NCI-H2081 treated with DMSO at 0.1 percent for 48 hours (cell line): ENCODE measurements at places on chromosomes 1 and 21.

DNA sequence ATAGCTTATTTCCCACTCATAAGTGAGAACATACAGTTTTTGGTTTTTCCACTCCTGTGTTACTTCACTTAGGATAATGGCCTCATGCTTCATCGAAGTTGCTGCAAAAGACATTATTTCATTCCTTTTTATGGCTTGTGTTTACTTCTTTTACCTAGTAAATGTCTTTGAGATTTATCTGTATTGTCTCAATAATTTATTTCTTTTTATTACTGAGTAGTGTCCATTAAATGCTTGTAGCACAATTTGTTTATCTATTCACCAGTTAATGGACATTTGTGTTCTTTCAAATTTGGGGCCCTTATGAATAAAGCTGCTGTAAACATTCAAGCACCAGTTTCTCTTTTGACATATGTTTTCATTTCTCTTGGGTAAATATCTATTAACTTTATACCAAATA is 86.0 kb downstream of the UCHL5 start:
- no peak for DNase-seq

DNA sequence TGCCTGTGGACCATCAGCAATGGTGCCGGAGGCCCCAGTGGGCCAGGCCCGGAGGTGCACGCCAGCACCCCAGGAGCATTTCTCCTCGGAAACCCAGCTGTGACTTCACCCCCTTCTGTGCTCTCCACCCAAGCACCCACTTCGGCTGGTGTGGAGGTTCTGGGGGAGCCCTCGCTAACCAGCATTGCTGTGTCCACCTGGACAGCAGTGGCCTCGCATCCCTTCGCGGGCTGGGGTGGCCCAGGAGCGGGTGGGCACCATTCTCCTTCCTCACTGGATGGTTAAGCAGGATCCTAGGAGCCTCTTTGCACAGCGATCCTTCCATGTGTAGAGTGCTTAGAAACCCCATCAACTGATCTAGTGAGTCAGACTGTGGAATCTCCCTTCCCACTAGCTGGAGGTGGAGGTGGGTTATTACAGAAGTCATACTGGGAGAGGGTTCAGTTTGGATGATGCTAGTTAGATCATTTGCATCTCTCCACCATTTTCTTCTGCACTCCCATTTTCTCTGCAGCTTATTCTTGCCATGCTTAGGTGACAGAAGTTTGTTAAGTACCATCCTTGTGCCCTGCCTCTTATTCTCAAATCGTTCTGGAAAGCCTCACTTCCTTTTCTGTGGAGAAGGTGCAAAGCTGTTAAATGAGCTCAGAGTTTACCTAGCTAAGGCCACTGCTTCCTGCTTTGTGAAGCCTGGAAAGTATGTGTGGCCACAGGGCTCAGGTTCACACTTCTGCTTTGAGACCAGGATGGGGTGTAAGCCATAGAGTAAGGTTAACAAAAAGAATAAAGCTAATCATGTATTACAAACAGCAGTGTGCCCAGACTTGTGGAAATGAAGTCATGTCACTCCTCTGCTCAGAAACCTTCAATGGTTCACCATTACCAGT is 32.3 kb downstream of the TBX19 start:
- no peak for DNase-seq

GRCh38 chr1:58927041-58927721 is 143.3 kb upstream of the JUN start:
- DNase-seq = no peak

GRCh38 chr1:43367026-43367903 is 546 bp downstream of the ELOVL1 start:
- DNase-seq = no peak

- DNase-seq = no peak
These were observed 756 bp downstream of the ANKRD13C start for GRCh38 chr1:70353601-70354331.

- DNase-seq = no peak
These were observed 51.8 kb downstream of the ANGPTL1 start for GRCh38 chr1:178819123-178819522.

- no peak for DNase-seq
These were observed 1.7 kb upstream of the TNFRSF9 start for GRCh38 chr1:7942214-7942921.

DNA sequence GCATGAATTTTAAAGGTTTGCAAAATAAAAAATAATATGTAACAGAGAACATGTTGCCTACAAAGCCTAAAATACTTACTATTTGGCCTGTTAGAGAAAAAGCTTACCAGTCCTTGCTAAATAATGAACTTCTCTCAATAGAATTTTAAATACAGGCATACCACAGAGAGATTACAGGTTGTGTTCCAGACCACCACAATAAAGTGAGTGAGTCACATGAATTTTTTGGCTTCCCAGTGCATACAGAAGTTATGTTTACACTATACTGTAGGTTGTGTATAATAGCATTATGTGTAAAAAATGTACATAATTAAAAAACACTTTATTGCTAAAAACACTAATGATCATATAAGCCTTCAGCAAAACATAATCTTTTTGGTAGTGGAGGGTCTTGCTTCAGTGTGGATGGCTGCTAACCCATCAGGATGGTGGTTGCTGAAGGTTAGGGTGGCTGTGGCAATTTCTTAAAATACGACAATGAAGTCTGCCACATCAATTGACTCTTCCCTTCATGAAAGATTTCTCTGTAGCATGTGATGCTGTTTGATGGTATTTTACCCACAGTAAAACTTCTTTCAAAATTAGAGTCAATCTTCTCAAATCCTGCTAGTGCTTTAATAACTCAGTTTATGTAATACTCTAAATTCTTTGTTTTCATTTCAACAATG is 48.6 kb downstream of the SCYL3 start:
- no peak for DNase-seq

- no peak for DNase-seq
These were observed 1.2 kb downstream of the S100A3 start for GRCh38 chr1:153547560-153548551.

DNA sequence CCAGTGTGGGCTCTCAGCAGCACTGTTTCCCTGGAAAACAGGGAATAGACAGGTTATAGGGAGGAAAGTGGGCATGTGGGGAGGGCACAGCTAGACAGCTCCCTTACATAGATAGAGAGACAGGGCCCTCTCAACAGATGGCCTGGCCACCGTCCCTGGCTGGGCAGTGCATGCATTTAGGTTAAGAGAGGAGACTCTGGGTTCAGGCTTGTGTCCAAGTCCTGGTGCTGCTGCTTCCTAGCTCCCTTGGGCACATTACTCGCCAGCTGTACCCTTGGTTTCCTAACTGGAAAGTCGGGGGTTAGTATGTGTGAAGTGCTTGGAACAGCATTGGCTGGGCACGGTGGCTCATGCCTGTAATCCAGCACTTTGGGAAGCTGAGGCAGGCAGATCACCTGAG is 9.1 kb downstream of the PLOD1 start:
- DNase-seq = no peak

DNA sequence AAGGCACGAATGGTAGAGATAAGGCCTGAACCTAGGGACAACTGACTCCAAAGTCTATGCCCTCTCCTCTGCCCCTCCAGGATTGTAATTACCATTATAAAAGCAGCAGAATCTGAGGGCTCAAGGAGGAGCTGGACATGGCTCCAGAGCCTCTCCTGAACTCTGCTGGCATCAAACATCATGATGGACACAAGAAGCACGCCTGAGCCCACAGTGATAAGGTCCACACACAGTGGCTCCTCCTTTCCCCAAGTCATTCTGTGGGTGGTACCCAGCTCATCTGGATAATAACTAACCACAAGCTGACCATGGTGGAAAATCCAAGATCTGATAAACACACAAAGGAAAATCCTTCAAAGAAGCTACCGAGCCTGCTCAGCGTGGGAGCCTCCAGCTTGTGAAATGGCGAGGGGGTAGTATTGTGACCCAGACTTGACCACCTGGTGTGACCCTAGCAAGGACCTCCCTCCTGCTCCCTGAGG is 85.2 kb downstream of the HIVEP3 start:
- DNase-seq = no peak

DNA sequence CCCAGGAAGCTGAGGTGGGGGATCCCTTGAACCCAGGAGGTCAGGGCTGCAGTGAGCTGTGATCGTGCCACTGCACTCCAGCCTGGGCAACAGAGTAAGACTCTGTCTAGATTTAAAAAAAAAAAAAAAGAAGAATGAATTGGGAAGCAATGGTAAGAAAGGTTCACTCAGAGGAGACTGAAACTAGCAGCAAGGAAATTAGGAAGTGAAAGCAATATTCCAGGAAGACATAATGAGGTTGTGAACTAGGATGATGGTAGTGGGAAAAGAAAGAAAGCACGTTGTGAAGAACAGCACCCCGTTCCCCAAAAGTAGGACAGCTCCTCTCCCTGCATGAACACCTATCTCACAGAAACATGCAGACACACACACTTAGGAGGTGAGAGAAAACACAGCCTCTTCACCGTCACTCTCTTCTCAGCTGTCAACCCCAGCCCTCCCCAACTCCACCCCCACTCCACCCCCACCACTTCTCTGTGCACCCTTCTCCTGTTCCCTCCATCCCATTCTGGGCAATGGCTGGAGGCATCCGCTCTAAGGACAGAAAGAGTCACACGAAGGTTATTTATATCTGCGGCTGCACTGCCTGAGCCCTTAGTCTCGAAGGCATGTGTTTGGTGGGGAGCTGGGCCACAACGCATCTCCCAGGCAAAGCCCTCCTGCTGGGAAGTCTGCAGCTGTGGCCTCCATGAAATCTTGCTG is 101.8 kb upstream of the LPGAT1 start:
- DNase-seq = no peak
